ENCODE measurements at places on chromosomes 12 and 14.
A peak's percentile ranks its signal among the peaks of the same experiment; 100 is the strongest.

DNA sequence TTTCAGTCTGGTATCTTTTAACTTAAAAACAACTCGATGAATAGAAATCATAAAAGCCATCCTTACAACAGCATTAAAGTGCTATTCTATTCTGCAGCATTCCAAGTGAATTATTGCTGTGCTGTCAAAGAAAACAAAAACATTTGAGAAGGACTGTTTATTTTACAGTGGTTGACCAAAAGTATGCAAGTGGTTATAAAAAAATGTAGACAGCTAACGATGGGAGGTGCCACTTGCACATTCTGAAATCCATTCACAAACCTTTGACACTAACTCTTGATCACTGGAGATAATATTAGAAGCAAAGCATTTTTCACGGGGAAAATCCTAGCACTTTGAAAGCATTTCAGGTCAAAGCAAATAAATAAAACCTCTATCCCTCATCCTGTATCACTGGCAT lies 55.6 kb downstream of the HMGA2 start:
- peak; percentile 66 for DNase-seq

DNA sequence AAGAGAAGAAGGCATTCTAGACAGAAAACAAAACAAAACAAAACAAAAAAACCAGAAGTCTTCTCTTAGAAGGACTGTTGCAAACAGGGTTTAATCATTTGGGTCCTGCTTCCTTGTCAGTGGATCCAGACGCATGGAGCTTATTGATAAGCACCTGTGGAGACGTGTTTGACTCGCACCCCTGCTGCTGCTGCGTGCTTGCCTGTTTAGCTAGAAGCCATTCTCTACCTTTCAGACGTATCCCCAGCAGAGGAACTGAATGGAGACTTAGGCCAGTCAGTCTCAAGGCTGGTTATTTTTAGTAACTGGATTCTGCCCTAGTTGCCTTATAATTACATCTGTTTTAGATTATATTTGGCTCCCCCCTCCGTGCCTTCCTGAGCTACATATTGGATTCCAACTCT lies 186.1 kb upstream of the EEA1 start:
- peak; percentile 69 for DNase-seq

DNA sequence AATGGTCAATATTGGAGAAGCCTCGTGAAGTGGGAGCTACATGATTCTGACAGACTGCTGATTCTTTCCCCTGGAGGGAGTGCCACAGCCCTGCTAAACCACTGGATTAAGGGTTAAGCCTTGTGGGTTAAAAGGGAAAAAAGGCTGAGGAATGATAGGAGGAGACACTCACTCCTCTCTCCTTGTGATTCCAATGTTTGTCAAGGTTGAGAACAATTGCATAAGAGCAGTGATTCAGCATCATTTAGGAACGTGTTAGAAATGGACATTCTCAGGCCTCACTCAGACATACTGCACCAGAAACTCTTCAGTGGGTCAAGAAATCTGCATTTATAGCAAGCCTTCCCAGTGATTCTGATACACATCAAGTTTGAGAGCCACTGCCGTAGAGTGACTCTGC lies 87.8 kb upstream of the GZMB start:
- no peak for DNase-seq

DNA sequence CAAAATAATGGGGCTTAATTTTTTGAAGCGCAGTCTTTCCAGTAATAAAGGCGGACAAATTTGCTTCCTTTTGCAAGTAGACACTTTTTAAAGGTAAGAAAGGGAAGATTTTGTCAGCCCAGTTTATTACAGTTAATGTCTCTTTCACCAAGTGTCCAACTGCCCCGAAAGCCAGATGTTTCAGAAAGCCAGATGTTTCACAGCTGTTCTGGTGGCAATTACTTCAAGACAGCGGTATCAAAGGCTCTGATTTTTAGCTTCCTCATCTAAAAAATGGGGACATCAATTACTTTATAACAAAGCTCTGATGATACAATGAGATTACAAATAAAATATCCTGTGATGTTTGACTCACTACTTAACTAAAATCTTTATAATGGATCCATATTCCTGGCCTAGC lies 1.0 kb downstream of the WBP11 start:
- DNase-seq: no peak

DNA sequence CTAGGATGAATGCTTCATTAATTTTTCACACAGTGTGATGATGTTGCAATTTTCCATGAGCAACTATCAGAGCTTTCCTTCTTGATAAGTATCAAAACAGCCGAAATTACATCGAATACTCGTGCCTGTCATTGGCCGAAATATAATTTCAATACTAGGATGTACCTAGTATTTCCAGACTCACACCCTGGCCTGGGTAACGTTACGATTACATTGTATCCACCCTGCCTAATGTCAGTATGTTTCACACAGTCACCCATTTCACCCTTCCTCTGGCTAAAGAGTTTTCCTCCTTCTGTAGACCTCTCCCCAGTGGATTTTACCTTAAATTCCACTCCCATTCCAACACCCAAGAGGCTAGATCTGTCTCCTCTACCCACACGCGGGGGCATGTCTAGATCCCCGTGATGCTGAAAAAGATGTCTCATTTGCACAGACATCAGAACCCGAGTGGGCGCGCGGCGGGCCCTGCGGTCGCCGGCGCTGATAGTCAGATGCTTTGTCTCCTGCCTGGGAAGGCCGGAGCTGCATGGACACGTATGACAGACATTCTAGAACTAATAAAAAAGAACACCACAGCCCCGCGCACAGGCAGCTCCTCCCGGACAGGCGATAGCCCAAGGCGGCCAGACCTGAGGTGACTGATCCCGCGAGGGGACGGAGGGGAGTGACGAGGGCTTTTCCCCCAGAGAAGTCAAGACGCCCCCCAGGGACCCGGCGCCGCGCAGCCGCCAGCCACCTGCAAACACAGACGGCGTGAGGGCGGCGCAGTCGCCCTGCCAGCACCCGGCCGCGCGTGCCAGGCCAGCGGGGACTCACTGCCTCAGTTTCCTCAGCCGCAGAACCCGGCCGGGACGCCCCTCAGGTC lies 723 bp downstream of the KIF21A start:
- peak; percentile 23 for DNase-seq

- peak; percentile 73 for DNase-seq
Measured at GRCh38 chr12:69024413-69024812, 91.4 kb upstream of the CPM start.

DNA sequence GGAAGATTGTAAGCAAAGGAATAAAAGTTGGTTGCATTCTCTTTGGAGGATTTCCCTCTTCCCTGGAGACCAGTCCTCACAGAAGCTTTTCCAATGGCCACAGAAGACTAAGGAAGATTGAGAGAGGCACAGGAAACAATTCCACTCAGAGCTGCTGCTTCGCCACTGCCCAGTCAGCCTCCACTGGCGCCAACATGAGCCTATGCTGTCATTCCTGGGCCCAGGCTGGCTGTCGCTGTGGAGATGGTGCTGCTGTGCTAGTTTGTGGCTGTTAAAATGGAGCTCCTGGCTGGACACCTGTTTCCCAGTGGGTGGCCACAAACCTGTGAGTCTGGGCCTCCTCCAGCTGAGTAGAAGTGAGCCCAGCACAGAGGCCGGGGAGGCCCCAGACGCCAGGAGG lies 6.6 kb downstream of the P2RX7 start:
- no peak for DNase-seq

DNA sequence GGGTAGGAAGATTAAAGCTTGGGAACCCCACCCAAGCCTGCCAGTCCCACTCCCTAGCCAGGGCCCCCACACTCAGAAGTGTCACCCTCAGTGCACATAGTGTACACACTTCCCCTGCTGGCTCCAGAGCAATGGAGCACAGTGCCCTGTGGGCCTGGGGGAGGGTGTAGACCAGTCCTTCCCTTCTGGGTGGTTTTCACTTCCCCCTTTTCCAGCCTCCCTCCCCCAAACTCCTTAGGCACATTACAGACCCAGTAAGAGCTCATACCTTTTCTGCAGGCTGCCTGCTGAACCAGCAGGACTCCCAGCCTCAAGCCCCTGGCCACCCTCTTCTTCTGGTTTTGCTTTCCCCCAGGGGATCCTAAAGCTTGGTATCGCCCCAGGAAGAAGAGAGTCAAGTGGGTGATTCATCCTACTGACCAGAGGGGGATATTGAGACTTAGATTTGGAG lies at the start of gene ZNF385A:
Gene ZNF385A, minus strand, starts transcription at position 143 of the 451 bp plus-strand sequence. CDS start 219 bp downstream, outside the sequence.
- DNase-seq: no peak

DNA sequence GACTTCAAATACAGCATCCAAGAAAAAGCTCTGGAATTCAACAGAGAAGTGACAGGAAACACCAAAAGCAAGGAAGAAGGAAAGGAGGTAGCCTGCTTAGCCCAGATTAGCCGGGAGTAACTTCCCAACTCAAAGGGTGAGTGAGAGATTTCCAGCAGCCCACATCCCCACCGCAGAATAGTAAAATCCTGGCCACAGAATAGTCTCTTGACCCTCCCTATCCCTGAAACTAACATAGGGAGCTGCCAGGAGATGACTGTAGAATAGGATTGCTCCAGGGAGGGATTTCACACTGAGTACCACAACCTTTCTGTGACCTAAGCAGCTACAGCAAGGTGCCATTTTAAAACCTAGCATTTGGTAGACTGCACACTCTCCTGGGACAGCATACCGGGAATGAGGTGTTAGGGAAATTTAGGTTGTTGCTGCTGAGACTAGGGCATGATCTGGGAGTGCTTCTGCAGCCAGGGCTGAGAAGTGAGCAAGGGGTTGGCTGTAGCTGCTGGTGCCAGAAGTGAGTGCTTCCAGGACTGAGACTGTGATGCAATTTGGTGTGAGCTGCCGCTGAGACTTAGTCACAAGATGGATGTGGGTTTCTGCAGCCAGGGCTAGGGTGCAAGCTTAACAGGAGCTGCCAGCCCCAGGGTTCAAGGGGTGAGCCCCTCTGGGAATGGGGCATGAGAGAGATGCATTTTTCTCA lies 66.0 kb downstream of the TMTC3 start:
- peak; percentile 86 for DNase-seq

DNA sequence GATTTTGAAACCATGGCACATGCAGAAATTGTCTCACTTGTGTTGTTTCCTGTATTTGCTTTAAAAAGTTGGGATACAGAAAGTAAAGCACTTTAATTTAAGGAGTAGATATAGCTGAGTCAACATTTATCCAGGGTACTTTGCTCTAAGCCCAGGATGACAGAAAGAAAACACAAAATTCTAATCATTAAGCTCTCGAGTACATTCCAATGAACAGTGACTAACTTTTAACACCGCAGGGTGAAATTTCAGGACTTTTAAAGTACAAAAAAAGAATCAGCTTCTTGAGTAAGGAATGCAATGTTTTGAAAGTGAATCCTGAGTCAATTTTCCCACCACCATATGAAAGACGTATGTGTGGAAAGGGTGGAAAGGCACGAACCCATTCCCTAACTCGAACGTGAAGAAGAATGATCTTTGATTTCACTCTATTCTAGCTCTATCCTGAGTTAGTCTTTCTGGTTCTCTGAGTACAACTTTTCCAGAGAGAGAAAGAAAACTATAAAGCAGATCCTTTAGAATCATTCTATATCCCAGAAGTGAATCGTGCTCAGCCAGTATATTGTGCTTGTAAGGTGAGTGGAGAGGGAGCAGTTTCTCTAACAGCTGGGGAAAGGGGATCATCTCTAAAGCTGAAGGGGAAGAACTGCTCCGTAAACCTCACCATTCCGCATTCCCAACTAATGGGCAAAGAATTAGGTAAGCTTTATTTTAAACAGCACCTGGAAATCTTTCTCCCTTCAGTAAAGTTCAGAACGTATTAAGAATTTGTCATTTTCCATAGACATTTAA lies 779.0 kb upstream of the FLRT2 start:
- DNase-seq: no peak

DNA sequence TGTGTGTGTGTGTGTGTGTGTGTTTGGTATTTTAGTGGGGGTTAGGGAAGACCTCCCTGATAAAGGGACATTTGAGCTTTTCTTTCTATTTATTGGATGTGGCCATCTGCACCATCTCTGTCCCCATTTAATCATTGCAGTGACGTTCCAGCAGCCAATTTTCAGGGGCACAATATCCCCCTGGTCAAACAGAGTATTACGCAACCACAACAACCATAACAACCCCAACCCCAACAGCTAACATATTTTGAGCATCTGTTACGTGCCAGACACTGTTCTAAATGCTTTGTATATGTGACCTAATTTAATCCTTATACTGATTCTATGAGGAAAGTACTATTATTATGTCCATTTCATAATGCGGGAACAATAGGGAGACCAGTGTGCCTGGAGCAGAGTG lies 87.4 kb downstream of the TTC8 start:
- DNase-seq: no peak

DNA sequence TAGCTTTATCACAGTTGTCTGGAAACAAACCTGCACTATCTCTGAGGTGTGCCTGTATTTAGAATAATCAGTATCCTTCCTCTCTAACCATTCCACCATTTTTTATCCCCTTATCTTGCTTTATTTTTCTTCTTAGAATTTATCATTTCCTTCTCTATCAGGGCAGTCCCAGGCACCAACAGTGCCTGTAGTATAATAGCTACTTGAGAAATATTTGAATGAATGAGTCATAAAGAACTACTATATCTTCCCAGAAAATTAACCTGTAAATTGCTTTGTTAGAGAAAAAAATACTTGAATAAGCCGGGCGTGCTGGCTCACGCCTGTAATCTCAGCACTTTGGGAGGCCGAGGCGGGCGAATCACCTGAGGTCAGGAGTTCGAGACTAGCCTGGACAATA lies 21.2 kb upstream of the FOXJ2 start:
- no peak for DNase-seq

- DNase-seq: peak; percentile 43
Measured at GRCh38 chr12:94147991-94148738, at the start of gene PLXNC1. PLXNC1 (plus strand) TSS chr12:94148577; CDS start chr12:94148972, 395 bp downstream.

- no peak for DNase-seq
Measured at GRCh38 chr14:91205459-91205858, 39.0 kb downstream of the GPR68 start.

- no peak for DNase-seq
Measured at GRCh38 chr14:100388103-100389054, 65.2 kb downstream of the SLC25A47 start.

GRCh38 chr12:99131751-99132199 lies 486.7 kb downstream of the APAF1 start:
- DNase-seq: no peak

GRCh38 chr14:73694083-73694482 lies 20.1 kb downstream of the PNMA1 start:
- no peak for DNase-seq

- no peak for DNase-seq
Measured at GRCh38 chr14:93951635-93952540, 24.5 kb downstream of the ASB2 start.

DNA sequence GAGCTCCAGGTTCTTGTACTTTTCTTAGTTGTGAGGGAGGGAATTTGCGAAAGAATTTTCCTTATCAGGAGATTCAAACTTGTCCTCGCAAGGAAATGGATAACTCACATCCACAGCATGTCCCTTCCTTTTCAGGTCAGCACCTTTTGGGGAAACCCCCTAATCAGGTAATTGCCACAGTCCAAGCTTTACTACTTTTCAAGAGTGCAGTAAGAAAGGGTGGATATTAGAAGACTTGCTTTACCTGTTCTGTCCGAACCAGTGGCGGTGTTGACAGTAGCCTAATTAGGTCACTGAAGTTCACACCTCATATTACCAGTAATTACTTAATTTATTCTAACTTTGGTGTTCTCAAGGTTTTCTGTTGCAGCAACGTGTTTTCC lies 6.7 kb upstream of the C12orf50 start:
- no peak for DNase-seq

Measured in AG20443 (cell line).